NAMALWA (cell line): ENCODE measurements at places on chromosomes 4 and X.
A peak's percentile ranks its signal among the peaks of the same experiment; 100 is the strongest.

- no peak for DNase-seq
Measured at GRCh38 chr4:183349673-183350072, 27.4 kb upstream of the CLDN24 start.

GRCh38 chr4:125705681-125706080 lies 390.9 kb downstream of the FAT4 start:
- DNase-seq: no peak

GRCh38 chr4:90187148-90187884 lies 60.1 kb downstream of the CCSER1 start:
- no peak for DNase-seq

DNA sequence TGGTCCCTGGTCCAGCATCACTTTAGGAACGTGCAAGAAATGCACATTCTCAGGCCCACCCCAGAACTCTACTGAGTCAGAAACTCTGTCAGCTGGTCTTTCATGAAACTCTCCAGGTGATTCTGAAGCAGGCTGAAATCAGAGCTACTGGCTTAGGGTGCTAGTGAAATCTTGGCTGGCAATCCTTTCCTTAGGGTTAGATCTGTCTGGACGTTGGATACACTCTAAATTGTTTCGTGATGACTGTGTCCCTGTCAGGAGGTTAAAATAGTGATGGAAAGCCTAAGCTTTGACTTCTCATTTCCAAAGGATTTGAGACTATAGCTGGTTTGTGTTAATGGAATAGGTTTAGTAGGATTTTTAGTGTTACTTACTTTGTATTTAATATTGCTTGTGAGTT lies 99.1 kb downstream of the ARHGAP10 start:
- DNase-seq: no peak

GRCh38 chrX:150100261-150100660 lies 162.0 kb upstream of the EOLA2 start:
- no peak for DNase-seq

GRCh38 chrX:55011294-55011693 lies 11.1 kb downstream of the APEX2 start:
- DNase-seq: peak; percentile 26

- DNase-seq: no peak
Measured at GRCh38 chr4:86744570-86744969, 104.6 kb downstream of the SLC10A6 start.

DNA sequence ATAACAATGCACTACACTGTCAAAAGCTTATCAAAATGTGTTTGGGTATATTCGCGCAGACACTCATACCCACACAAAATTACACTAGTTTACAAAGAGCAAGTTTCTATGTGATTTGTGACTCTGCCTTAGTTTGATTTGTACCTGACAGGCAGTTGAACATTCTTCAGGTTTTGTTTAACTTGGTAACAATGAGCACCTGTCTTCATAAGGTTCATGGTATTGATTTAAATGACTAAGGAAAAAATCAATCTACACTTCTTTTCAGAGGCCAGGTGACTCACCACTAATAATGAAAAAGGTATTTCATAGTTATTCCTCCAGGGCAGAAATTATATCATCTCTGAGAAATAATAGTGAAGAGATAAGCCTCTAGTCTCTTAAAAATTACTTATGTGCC lies 1114.6 kb upstream of the AGA start:
- DNase-seq: no peak

GRCh38 chr4:186820391-186820891 lies 96.8 kb upstream of the FAT1 start:
- DNase-seq: no peak

DNA sequence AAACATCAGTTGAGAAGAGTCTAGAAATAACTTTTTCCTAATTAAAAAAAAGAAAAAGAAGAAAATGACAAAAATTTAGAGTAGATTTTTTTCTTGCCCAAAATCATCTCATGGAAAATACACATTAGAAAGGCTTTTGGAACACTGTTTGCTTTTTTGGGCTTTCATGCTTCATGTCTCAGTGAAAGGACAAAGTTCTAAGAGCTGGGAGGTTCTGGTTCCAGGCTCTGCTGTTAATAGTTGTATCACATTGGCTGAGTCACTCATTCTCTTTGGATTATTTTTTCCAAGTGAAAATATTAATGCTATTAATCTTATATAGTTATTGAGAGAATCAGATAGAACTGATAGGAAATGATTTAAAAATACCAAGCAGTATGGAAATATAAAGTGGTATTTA lies 32.9 kb upstream of the ETNPPL start:
- DNase-seq: no peak

GRCh38 chr4:69995526-69996016 lies at the start of gene STATH:
STATH (plus strand) TSS chr4:69995966; CDS start chr4:69998438, 2,472 bp downstream.
- DNase-seq: no peak

DNA sequence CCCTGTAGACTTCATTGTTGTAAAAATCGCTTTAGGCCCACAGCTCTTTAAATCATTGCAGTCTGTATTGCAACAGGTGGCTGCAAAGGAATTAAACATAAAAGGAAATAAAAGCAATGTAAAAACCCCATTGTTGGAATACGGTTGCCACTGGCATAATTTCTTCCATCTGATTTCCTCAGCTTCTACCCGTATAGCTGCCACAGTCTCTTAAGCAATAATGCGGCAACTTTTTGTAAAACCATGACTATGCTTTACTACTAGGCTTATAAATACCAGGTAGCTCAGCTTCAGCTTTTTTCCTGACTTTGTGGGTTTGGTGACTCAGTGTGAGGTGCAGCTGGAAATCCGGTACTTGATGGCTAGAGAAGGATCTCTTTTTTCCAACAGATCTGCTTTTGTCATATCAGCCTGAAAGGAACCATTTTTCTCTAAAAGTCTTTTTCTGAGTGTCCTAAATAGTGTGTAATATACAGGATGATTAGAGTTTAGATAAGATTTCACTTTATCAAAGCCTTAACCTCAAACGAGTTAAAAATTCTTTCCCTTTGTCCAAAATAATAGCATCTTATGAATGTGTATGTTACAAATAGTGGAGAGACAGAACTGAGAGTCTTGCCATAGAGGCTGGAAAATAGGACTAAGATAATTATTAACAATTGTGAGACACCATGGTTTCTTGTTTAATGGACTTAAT lies 268.0 kb downstream of the ADGRL3 start:
- DNase-seq: no peak

DNA sequence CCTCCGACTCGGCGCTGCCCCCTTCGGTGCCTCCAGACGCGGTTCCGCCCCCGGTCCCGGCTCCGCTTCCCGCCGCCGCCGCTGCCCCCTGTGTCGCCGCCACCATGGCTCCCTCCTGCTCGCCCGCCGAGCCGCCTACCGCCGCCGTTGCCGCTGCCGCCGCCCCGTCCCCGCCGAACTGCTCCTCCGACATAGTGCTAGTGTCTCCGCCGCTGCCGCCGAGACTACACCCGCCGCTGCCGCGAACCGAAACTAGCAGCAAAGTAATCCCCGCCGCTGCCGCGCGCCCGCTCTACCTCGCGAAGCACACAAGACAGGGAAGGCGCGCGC lies 340 bp downstream of the HNRNPD start:
- no peak for DNase-seq

DNA sequence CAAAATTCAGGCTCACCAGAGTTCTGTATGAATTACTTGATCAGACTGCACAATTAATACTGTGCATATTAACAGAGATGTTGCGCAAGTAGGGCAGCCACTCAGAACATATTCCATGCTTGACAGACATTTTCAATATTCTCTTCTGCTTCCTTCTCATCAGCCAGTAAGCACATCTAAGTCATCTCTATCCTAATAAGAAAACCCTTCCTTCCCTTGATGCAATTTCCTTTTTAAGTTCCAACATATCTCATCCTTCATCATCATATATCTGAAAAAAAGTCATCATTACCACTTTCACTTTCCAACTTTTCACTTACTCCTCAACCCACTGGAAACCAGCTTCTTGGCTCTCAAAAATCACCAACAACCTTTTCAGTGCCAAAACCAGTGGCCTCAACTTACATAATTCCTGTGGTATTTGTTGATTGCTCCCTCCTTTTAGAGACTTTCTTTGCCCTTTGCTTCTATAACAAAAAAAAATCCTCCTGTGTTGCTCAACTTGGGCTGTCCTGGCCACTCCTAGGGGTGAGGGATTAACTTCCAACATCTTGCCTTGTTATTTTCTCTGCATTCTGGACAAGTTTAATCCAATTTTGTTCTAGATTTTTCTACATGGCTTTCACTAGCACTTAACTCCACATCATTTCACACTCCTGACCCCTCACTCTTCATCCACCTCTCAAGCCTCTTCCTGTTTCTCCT lies 14.1 kb downstream of the MBNL3 start:
- DNase-seq: no peak

DNA sequence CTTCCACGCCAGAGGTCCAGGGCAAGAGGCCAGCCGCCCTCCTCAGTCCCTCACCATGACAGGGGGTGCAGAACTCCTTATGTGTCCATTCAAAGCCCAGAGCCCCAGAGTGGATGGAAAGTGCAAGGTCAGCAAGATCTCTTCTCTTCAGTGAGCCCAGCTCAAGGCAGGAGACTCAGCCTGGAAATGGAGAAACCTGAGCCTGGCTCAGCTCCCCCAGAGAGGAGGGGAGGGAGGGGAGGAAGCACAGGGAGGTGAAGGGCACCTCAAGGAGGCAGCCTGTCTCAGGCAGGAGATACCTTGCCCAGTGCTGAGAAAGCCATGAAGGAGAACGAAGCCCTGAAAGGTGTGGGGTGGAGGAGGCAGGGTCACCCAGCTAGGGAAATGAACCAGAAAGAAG lies 121.8 kb upstream of the PJA1 start:
- no peak for DNase-seq

DNA sequence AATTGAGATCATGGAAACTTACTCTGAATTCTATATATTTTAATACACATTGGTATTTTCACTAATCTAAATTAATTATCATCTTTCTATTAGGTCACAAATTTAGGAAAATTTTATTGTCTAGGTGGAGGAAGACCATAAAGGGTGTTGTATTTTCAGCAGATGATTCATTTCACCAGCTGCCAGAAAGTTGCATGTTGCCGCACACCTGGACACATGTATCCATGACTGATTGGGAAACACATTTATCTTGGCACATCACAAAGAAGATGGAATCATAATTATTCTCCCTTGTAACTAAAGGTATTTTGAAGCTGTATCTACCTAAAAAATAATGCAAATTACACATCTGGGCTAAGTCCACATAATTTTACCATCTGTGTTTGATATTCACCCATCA lies 33.1 kb downstream of the SLC7A11 start:
- no peak for DNase-seq

DNA sequence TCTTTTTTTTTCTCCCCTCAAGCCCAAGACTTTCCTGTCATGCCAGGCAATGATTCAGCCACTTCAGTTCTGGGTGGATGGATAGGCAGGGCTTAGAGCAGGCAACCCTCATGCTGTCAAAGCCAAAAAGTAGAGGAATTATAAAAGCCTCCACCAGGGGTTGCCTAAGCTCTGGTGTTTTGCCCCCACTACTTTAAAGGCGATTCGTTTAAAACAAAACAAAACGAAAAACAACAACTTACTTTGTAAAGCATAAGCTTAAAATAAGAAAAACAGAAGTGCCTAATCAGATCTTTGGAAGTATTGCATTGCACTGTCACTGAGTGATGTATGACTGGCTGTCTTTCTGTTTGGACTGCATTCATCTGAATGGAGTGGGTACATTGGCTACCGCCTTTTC lies 5.3 kb upstream of the IDS start:
- DNase-seq: peak; percentile 37

DNA sequence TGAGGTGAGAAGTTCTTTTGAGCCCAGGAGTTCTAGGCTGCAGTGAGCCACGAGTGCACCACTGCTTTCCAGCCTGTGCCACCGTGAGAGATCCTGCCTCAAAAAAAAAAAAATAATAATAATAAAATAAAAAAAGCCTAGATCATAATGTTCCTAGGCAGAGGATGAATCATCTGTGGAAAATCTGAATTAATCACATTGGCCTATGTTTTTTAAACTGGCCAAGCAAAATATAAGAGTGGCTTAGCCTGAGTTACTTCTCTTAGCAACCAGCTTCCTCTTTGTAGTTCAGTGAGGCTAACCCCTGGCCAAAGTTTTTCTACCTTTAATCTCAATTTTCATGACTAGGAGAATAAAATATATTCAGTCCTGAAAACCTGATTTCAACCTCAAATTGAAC lies 614.6 kb downstream of the PPP4R3C start:
- DNase-seq: no peak

GRCh38 chr4:113673450-113673849 lies 88.1 kb downstream of the CAMK2D start:
- peak; percentile 31 for DNase-seq

DNA sequence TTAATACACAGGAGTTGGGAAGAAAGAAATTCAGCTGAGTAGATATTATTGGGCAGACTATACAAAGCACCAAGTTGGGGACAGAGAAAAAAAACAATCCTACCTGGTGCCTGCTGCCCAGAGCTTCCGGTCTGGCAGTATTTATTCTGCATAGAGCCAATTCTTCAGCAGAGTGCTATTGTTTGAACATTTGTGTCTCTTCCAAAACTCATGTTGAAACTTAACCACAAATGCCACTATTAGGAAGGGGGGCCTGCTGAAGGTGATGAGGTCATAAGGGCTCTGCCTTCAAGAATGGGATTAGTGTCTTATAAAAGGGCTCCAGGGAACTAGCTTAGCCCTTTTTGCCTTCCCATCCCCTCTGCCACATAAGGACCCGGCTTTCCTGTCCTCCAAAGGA lies 136.2 kb downstream of the EVC2 start:
- no peak for DNase-seq

GRCh38 chr4:10983885-10984640 lies 299.5 kb upstream of the CLNK start:
- DNase-seq: no peak

GRCh38 chrX:17432158-17432557 lies 57.2 kb downstream of the NHS start:
- DNase-seq: no peak

DNA sequence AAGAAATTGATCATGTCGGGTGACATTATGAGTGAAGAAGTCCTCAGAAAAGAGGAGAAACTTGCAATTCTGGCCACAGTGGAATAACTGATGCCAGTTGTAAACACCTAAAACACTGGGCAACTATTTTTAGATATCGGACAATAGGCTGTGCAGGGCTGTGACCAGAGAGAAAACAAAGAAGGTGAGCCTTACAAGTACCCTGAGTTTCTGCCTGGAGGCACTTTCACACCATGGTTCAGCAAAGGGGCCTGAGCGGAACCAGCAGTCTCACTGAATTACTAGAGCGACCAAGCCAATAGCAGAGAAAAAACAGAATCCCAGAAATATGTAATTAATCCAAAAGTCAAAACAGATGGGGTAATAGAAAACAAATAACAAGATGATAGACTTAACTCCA lies 11.2 kb downstream of the IRAK1 start:
- no peak for DNase-seq

- DNase-seq: no peak
Measured at GRCh38 chr4:42144028-42144427, 8.4 kb downstream of the BEND4 start.

DNA sequence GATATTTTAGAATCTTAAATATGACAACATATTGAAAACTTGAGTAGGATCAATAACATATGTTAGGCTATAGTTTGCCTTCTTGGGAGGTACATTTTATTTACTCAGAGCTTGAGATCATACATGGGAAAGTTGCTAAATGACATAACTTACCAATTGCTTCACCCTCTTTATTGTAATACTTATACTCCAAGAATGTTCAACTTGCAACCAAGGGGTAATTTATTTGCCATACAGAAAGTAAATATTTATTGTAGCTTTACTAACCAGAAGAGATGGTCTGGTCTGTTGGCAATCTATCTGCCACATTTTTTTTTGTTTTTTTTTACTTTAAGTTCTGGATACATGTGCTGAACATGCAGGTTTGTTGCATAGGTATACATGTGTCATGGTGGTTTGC lies 426.6 kb downstream of the ARHGAP24 start:
- DNase-seq: no peak

GRCh38 chr4:65482410-65482809 lies 187.9 kb downstream of the EPHA5 start:
- no peak for DNase-seq

GRCh38 chrX:41684138-41684537 lies 4.6 kb upstream of the GPR34 start:
- DNase-seq: no peak
